ENCODE measurements at places on chromosomes 5 and 9.
A peak's percentile ranks its signal among the peaks of the same experiment; 100 is the strongest.

GRCh38 chr9:75131700-75132099 lies 43.4 kb downstream of the OSTF1 start:
- no peak for DNase-seq

- no peak for DNase-seq
Observed at GRCh38 chr9:120855827-120856670, 13.3 kb upstream of the PSMD5 start.

- DNase-seq, result no peak
Observed at GRCh38 chr5:111626473-111627148, 114.3 kb upstream of the STARD4 start.

- no peak for DNase-seq
Observed at GRCh38 chr9:115986508-115986907, 167.1 kb upstream of the PAPPA start.

- no peak for DNase-seq
Observed at GRCh38 chr5:134813827-134814226, 31.9 kb upstream of the C5orf24 start.

GRCh38 chr5:109848130-109848529 lies 158.4 kb downstream of the MAN2A1 start:
- no peak for DNase-seq

GRCh38 chr9:98625728-98626127 lies 83.0 kb downstream of the GABBR2 start:
- no peak for DNase-seq

DNA sequence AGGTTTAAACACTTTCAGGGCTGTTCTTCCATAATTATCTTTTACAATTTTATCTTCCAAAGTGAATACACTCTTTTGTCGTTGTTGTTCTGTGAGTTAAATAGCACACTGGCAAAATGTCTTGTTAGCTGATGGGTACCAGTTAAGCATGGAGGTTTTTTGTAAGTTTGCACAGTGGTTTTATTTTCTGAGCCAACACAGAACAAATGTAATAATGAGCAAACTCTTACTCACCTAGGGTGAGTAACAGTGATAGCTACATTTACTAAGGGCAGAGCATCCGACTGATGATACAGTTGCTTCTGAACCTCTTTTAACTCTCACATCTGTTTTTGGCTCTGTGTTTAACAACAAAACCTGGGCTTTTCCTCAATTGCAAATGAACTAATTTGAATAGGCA lies 103.2 kb downstream of the CTNND2 start:
- no peak for DNase-seq

DNA sequence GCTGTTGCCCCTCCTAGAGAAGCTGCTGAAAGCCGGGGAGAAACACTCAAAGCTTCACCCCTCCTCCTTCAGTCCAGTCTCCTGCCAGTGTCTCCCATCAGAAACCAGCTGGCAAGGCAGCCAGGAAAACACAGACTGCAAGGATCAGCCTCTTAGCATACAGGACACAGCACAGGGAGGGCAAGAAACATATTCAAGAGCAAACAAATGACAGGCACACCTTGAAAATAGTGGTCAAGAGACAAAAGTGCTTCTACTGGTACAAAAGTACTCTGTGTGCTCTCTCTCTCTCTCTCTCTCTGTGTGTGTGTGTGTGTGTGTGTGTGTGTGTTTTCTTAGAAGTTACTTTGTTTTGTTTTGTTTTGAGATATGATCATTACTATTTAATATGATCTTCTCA lies 227.2 kb downstream of the RAB3C start:
- DNase-seq, result no peak

DNA sequence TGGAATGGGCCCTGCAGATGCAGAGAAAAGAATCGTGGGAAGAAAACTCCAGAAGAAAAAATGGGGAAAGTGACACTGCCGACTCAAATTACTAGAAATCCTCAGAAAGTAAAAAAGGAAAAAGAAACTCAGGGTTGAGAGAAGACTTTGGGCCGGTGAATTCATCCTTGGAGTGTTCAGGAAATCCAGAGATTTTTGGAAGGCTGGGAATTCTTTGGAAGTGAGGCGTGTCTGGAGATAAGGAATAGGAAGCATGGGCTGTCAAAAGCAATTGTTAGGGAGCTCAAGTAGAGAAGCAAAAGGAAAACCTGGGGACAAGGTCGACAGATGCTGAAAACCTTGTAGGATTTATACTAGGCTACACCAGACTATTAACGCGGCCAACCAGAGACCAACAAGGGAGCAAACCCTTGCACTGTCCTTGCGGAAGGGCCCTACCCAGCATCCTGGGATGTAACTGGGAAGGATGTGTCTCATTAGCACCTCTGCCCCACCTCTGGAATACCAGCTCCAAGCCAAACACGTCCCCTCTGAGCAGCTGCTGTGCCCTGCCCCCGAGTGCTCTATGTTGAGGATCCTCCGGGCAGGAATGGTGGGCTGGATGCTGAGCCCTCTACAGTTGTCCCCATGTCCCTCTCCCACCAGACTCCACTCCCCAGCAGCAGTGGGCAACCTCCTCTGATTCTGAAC lies 11.6 kb downstream of the DAB2IP start:
- DNase-seq, result no peak

DNA sequence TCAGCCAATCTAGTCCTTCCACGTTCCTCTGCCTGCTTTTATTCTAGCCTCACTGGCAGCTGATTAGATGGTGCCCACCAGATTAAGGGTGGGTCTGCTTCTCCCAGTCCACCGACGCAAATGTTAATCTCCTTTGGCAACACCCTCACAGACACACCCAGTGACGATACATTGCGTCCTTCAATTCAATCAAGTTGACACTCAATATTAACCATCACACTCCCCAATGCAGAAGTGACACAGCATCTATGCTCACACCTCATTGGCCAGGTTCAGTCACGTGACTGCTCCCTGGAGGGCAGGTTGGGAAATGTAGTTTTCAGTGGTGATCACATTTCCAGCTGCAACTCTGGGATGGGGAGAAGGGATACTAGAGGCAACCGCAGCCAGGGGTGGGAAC lies 13.0 kb downstream of the SUSD3 start:
- no peak for DNase-seq

GRCh38 chr9:98708933-98709911 lies at the start of gene GABBR2:
Gene GABBR2 (minus strand): TSS chr9:98708935. CDS start chr9:98708737, 198 bp downstream.
- DNase-seq, result no peak

GRCh38 chr9:109095321-109095720 lies 24.4 kb downstream of the TMEM245 start:
- no peak for DNase-seq

DNA sequence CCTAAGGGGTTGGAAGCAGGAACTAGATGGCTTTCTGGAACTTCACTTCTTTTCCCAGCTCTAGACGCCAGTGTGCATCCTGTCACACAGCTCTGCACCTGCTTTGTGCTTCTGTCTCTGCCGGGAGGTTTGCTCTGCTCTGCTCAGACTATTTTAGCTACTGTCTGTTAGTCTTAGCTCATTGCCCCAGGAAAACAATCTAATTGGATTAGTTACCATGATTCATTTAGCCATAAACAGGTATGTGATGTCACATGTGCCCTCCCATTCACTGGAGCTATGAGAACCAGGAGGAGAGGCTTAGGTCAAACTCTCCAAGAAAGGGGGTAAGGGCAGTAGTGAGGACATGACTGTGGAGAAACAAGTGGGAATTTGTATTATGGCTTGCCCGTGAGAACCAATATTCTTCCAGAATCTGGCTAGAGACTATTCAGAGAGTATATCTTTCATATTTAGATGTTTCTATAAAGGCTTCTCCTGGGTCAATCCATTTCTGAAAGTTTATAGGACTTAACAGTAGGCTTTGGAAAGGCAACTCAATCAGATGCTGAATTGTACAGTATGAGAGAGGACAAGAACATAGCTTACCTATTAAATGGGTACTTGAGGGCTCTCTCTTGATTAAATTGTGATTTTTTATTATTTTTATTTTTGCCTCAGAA lies 22.4 kb upstream of the NREP start:
- DNase-seq, result no peak

DNA sequence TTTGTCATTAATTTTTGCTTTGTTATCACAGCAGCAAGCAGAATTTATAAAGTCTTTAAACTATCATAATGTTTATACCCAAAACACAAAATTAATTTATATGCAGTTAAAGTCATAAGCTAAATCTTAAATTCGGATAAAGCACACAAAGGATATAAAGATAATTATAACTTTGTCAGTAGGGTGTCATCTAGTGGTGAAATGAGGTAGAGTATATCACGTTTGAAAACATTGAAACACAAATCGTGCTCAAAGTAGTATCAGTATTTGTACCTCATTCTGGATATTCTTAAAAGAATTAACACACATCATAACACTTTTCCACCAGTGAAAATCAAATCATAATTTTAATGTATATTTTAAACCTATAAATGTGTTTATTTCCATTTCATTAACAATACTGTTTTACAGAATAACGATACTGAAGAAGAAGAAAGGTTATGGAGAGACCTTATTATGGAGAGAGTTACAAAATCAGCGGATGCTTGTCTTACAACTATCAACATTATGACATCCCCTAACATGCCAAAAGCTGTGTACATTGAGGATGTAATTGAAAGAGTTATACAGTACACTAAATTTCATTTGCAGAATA lies 129.5 kb downstream of the NIPBL start:
- DNase-seq, result no peak

DNA sequence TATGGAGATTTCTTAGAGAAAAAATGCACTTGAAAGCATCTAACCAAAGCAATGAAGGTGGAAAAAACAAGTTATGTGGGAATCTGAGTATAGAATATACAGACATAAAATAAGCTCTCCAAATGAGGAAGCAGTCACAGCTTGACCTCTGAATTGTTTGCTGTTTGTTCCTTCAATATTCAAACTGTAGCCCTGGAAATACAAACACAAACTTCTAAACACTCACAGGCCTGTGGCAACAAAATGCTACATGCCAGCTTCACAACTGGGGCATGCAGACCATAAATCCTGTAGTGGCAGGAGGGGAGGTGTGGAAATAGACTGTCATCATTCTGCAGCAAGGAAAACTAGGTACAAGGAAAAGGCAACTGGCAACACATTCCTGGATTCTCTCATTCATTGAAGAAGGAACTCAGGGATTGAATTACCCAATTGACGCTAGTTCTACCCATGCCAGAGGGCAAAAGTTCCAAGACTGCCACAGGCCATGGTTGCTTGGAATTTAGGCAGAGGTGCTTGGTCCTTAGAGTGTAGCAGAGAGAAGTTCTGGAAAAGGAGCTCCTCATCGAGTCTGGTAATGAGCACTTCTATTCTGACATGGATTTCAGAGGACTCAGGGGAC lies 349.6 kb downstream of the PDE4D start:
- no peak for DNase-seq

- no peak for DNase-seq
Observed at GRCh38 chr9:100029251-100029650, 69.5 kb downstream of the ERP44 start.

- DNase-seq, result no peak
Observed at GRCh38 chr5:2213121-2213730, 330.5 kb upstream of the IRX4 start.

DNA sequence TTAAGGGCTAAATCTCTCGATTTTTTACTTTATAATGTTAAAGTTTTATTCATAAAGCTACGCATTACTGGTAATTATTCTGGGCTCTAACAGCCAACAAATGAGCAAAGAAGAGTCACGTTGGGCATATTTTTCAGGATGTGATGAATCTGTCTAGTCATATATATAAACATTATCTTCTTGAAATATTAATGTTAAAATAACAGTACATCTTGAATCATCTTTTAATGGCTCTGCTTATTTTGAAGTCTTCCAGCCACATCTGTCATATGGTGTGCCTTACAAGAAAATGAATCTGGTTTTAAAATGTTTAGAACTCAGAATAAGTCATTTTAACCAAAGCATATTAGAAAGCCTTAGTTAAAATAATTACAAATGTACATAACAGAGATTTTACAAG lies 96.9 kb downstream of the CWC27 start:
- no peak for DNase-seq

- no peak for DNase-seq
Observed at GRCh38 chr9:35229066-35229778, 67.4 kb downstream of the UNC13B start.

GRCh38 chr5:147339313-147339712 lies 104.5 kb downstream of the STK32A start:
- no peak for DNase-seq

- no peak for DNase-seq
Observed at GRCh38 chr5:6615034-6615815, 17.6 kb downstream of the NSUN2 start.

- DNase-seq, result no peak
Observed at GRCh38 chr5:61887271-61887670, 418.7 kb upstream of the KIF2A start.

- no peak for DNase-seq
Observed at GRCh38 chr9:25350011-25350410, 328.2 kb downstream of the TUSC1 start.

DNA sequence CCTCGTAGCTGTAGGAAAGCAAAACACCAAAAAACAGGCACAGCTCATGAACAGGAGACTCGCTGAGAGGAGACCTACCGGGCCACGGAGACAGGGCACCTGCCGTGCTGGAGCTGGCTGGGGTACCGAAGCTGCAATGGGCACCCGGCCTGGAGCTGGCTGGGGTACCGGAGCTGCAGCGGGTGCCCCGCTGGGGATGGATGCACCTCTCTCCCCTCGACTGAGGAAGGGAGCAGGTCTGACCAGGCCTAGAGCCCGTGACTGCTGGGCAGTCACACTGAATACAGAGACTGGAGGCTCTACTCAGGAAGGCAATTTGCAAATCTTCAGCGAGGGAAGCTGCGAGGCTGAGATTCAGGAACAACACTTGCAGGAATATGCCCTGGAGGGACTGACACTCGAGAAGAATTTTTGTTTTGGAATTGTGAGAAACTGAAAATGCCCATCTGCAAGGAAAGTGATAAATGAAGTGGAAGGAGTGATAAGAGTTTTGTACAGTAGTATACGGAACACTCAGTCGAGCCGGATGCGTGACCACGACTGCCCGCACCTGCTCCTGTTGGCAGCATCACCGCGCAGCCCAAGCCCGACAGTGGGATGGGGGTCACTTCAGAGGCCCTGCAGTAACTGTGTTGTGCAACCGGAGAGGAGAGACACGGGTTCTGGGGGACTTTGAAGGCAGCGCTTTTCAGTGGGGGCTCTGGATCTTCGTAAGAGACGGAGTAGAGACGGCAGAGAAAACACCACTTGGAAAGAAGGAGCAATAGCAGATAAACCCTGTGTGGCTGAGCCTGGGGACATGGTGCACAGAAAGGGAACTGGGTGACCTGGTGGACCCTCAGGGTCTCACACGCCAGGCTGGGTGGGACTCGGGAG lies 27.9 kb upstream of the LPCAT1 start:
- no peak for DNase-seq

DNA sequence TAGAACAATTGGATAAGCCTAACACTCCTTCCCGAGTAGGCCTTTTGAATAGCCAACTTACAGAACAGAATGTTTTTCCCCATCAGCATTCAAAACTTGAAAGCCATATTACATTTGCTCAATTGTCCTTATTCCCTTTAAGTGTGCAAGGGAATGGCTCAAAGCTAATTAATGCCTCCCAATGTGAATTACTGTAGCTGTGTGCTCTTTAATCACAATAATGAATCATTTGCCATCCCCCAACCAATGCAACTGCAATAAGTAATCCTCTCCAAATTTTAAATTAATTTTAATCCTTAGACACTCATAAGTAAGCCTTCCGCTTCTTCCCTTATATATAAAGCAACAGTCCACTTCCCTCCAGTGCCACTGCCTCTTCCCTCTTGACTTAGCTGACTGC lies 115.9 kb downstream of the DROSHA start:
- DNase-seq, result no peak

- peak; percentile 76 for DNase-seq
Observed at GRCh38 chr5:141992349-141992963, 20.4 kb downstream of the GNPDA1 start.

- no peak for DNase-seq
Observed at GRCh38 chr5:129591508-129592160, 131.5 kb downstream of the ADAMTS19 start.

- DNase-seq, result no peak
Observed at GRCh38 chr5:107724642-107725041, 53.9 kb upstream of the EFNA5 start.
